ENCODE measurements at places on chromosomes 4 and X.

- no peak for DNase-seq
Observed at GRCh38 chr4:75308049-75308448, 206.2 kb downstream of the RCHY1 start.

DNA sequence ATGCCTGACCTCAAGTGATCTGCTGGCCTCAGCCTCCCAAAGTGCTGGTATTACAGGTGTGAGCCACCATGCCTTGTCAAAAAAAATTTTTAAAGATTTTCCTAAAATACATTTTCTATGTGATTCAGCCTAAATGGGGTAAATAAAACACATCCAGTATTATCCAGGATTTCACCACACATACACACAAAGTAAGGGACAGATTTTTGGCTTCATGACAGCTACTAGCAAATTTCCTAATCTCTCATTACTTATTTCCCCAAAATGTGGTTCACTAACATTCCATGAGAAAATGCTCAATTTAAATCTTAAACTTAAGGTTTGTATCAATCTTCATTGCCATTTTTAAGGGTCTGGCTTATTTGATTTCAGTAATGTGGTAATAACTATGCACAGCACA is 348.5 kb upstream of the INTU start:
- no peak for DNase-seq

- DNase-seq: no peak
Observed at GRCh38 chr4:105933083-105933482, 37.8 kb downstream of the NPNT start.

DNA sequence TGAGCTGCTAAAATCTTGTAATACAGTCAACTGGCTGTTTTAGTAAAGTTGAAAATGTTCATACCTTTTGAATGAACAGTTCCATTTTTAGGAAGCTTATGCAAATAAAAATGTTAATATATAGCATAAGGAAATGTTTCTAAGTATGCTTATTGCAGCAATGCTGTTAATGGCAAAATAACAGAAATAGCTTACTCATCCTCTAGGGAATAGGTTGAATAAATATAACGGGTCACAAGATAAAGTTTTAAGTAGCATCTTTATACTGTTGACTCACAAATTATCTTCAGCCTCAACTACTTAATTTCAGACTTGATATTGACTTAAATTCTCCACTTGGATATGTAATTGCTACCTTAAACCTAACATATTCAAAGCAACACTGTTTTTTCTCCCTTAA is 27.7 kb downstream of the HERC3 start:
- DNase-seq: no peak

DNA sequence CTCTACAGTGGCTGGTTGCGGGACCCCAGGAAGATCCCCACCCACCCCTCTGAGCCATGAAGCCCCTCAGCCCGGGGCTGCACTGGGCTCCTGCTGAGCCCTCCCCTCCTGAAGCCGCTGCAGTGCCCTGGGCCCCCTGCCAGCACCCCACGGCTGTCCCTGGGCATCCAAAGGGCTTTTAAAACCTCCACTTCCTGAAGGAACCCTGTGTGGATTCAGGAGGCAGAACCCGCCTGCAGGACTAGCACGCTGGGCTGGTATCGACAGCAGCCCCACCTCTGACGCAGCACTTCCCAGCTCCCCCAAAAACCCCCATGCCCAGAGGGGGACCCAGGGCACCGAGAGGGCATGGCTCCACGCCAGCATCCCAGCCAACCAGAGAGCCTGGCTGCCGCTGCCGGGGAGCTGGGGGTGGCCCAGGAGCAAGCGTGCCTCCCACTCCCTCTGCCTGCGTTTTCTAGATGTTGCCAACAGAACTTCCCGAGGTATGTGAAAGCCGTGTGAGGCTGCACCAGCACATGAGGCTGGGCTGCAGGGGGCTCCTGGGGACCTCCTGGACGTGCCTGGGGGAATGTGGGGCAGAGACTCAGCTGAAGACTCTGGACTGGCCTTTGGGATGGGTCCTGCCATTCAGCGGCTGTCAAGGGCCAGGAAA is 6.3 kb downstream of the MXD4 start:
- DNase-seq: peak; percentile 87

DNA sequence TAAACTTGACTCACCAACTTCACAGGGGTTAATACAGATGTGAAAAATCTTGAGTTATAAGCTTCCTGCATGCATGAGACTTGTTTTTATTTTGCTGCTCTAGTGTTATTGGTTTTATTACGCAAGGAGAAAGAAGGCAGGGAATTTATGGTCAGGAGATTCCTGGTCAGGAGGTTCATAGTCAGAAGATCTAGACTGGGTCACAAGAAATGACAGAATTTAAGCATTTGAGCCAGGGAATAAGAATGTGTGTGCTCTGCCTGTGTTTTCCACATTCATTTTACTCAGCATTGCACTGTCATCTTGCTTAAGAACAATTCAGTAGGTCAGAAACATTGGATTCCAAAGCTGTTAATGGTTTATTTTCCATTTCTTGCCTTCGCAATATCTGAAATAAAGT is 2522.1 kb downstream of the ARAP2 start:
- DNase-seq: no peak

GRCh38 chrX:16855363-16856075 is 14.6 kb downstream of the RBBP7 start:
- DNase-seq: no peak

DNA sequence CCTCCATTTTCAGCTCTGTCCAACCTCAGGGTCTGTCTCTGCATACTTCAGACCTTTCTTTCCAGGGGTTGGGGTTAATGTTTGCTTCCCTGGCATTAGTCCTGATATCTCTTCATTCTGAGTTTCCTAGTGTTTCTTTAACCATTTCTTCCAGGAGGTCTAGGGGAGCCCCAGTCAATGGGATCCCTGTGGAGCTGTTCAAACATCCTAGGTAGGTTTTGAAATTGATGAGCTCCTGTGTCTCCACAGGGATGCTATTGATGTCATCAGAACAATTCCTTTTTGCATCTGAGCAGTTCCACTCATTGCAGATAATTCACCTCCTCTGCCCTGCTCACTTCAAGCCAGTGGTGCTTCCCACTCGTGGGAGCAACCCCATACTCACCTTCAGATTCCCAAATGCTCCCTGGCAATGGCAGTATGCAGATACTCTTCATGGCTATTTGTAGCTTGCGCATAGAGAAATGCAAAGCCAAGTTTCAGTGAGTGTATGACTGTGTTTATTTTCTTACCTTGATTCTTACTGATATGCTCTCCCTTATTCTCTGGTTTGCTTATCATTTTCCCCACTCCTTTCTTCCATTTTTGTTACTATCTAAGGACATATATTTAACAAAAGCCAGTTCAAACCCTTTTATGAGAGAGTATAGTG is 33.7 kb upstream of the LIMCH1 start:
- DNase-seq: no peak

- no peak for DNase-seq
Observed at GRCh38 chr4:7043284-7044136, at the start of gene TADA2B. Gene TADA2B, plus strand, starts transcription at chr4:7043372. Its CDS starts 208 bp downstream, at chr4:7043580.

- no peak for DNase-seq
Observed at GRCh38 chr4:13260513-13260912, 223.6 kb downstream of the RAB28 start.
